HEK293T (cell line): ENCODE measurements at places on chromosomes 12 and 14.
A peak's percentile ranks its signal among the peaks of the same experiment; 100 is the strongest.

- DNase-seq, result no peak
These were observed 85.5 kb upstream of the VRK1 start for GRCh38 chr14:96711559-96712267.

GRCh38 chr14:71400871-71401321, 493.6 kb downstream of the PCNX1 start:
- DNase-seq, result peak; percentile 10

DNA sequence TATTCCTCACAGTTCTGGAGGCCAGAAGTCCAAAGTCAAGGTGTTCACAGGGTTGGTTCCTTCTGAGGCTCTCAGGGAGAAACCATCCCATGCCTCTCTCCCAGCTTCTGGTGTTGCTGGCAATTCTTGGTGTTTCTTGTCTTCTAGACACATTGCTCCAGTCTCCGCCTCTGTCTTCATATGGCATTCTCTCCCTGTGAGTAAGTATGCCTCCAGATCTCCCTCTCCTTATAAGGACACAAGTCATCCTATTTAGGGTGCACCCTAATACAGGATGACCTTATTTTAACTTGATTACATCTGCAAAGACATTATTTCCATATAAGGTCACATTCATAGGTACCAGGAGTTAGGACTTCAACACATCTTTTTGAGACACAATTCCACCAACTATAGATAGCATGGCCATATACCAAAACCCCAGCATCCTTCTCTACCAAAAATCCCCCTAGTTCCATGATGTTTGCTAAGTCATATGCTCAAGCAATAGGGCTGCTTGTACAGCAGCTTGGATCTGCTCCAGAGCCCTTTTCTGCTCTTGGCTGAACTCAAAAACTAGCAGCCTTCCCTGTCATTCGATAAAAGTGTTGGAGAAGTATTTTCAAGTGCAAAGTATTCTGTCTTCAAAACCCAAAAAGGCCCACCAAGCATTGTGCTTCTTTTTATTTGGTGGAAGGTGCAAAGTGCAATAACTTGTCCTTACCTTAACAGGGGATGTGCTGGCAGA, 79.2 kb upstream of the CMKLR1 start:
- DNase-seq, result no peak

GRCh38 chr14:74948228-74949175, 6.9 kb downstream of the PGF start:
- no peak for DNase-seq

- no peak for DNase-seq
These were observed 6.7 kb downstream of the VASH1 start for GRCh38 chr14:76767681-76768656.

DNA sequence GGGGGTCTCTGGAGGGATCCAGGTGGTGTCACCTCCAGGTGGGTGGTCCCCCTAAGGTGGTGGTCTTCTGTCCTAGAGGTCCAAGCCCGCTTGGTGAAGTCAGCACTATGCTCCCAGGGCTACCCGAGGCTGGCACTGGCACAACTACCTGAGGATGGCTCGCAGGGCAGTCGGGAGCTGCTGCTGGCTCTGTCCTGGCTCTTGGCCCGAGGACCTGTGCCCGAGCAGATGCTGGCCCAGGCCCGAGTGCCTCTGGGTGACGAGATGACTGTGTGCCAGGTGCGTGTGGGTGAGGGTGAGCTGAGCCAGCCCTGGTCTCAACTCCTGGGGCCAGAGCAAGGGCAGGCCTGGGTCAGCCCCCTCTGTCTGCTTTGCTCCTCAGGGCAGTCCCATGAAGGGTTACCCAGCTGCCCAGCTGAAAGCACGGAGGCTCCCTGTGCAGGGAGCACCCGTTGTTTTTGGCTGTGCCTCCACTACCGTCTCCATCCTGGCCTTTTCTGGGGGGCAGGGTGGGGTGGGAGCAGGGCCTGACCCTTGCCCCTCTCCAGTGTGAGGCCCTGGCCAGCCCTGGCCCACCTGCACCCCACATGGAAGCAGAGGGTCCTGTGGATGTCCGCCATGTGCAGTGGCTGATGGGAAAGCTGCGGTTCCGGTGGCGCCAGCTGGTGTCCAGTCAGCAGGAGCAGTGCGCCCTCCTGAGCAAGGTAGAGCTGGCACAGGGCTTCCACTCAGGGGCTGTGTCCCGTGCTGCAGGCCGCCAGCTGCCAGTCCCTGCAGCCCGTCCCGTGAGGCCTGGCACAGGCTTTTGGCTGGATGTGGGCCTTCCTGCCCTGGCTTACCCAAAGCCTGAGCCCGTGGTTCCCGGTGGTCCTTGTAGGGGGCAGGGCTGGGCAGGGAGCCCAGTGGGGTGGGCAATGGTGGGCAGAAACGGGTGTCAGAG, 1.3 kb downstream of the TEDC1 start:
- no peak for DNase-seq

GRCh38 chr14:106564058-106564643, 1037.8 kb downstream of the TMEM121 start:
- peak; percentile 24 for DNase-seq

- DNase-seq, result no peak
These were observed 1.2 kb downstream of the TESC start for GRCh38 chr12:117098024-117098360.

GRCh38 chr14:32606301-32606700, 277.2 kb downstream of the AKAP6 start:
- no peak for DNase-seq

DNA sequence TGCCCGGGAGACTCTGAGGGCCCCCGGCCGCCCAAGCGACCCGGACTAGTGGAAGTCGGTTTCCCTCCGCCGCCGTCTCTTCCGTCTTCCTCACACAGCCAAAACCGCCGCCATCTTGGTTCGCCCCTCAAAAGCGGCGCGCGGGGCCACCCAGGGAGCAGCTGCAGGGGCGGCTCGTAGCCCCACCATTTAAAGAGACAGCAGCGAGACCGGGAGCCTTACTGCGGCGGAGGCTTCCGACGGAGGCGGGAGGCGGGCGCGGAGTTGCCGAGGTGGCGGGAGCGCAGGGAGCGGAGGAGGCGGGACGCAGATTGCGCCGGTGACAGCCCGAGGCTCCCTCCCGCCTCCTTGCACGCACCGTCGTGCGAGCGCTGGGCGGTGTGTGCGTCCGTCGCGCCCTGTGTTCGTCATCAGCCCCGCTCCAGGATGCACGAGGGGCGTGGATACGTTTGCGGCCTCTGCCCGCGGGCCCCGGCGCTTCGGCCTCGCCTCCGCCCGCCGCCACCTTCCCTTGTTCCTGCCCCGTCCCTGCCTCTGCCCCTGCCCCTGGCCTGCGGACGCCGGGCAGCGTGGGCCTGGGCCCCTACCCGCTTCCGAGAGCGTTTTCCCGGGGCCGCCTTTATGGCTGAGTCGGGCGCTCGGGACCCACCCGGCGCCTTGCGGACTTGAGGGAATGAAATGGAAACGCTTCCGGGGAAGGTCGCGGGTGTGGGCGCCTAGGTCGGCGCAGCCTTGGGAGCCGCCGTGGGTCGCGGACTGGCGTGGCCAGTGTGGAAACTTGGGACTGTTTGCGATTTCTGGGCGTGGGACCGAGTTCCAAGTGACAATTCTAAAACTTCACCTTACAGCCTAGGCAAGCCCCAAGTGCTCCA, at the start of gene PPP4R3A:
TSS of gene PPP4R3A (minus strand) at position 140 of the 872 bp plus-strand sequence. CDS start 663 bp downstream, outside the sequence.
- peak; percentile 90 for DNase-seq

GRCh38 chr12:54217774-54218241, 29.0 kb upstream of the SMUG1 start:
- no peak for DNase-seq

DNA sequence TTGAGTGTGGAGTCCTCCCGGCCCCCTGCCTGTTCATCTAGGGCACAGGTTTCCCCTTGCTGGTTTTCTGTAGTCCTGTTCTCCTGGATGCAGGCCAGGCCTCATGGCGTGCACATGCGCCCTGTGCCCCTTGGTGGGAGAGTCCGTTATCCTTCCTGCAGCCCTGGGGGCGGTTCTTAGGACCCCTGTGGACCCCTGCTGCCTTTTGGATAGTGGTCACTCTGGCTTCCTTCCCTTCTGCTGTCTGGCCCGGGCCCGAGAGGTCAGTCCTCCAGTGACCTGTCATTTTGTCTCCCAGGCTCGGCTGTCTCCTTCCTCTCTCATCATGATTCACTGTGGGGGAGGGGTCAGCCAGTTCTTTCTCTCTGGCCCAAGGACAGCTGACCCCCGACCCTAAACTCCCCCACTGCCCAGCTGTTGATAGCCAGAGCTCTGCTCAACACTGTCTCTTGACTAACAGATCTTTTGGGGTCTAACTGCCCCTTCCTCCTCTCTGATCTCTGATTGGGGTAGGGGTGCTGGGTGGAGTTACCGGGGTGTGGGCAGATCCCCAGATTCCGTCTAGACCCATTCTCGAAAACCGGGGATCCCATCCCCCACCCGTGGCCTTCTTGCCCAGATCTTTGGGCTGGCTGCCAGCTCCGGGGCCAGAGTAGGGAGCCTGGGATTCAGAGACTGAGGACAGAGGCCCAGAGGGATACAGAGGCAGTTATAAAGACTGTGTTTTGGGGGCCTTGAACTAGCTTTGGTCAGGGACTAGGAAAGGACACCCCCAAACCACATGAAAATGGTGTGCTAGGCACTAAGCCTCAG, 7.0 kb downstream of the CCND2 start:
- no peak for DNase-seq

DNA sequence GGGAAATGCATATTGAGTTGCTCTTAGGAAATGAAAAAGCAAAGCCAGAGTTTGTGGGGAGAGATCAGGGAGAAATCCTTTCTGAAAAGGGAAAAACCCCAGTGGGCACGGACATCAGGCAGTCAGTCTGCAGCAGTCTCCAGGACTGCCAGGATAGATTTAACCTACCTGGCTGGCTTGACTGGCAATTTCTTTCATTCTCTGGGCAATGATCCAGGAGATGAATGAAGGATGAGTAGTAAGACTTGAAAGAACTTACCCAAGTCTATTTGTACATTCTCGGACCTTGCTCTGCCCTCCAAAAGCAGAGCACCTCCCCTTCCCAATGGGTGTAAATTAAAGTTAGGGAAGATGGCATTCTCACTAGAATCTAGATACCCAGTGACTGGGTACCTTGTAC, 42.9 kb downstream of the CMAS start:
- no peak for DNase-seq

GRCh38 chr14:53062856-53063255, 90.3 kb downstream of the DDHD1 start:
- no peak for DNase-seq

DNA sequence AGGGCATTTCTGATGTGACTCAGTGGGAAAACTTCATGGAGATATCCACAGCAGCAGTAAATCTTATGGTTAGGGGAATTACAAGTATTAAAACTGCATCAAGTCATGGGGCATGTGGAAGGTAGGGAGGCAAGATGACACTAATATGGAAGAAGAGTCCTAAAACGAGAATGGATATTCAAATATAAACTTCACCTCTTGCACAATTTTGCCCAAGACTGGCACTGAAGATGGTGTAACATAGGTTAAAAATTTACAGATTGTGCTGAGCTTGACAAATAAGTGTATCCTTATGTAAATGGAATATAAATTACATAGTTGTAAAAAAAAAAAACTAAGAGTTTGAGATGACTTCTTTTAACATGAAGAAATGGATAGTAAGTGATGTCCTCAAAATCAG, 12.8 kb downstream of the ETFRF1 start:
- DNase-seq, result no peak

DNA sequence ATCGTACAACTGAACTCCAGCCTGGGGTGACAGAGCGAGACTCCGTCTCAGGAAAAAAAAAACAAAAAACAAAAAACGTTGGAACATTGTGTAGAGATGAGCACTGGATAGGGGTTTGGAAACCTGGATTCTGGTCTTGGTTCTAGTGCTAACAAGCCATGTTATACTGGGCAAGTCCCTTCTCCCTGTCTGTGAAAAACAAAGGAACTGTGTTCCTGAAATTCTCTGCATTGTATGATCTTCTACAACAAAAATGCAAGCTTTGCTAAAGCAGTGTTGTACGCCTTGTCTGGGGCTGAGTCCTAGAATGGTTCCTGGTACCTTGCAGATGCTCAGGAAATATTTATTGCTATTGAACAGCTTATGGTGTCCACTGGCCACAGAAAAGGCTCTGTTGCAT, 13.4 kb downstream of the GPRC5D start:
- no peak for DNase-seq

DNA sequence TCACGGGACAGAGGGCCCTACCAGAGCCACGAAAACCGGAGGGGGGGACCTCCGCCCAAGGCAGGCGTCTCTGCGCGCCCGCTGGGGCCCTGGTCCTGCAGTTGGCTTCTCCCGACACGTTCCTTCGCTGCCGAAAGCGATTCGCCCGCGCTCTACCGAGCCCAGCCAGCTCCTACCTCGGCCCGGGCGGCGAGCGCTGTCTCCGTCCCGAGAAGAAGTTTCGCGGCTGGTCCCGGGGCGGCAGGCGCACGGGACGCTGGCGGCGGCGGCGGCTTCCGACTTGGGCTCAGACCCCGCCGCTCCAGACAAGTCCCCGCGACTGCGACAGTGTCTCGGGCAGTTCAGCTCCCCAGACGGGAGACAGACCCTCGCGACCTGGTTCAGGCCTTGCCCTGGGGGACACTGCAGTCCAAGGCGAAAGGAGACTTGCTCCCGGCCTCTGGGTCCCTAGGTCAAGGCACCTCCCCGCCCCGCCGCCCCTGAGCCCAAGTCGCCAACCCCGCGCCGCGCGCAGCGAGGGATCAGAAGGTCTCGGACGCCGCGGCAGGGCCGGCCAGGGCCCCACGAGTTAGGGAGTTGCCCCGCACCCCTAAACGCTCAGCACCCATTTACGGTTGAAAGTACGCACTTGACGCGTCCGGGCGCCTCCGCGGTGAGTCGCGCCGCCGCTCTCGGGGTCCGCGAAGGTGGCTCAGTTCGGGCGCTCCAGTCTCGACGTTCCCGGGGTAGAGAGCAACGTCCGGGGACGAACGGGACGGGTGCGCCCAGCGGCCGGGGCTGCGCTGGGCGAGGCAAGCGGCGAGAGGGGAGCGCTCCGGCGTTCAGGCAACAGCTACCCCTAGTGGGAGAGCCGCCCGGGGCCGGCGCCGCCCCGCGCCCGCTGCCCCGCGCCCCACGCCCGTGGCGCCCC, 1.4 kb upstream of the DIO3 start:
- no peak for DNase-seq

DNA sequence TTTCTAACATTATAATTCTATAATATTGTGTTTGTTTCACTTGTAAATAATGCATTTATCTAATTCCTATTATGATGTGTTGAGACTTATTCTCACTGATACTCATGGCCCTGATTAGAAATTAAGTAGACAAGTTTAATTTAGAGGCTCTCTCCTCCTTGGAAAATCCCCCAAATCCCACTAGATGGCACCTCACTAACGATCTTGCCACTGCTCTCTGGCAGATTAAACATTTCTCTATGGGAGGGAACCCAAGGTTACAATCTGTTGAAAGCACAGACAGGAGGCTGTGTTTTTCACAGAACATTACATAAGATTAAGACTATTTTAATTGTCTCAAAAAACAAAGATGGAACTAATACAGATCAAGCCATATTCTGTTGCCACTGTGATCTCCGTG, 318.7 kb downstream of the LRFN5 start:
- DNase-seq, result no peak

DNA sequence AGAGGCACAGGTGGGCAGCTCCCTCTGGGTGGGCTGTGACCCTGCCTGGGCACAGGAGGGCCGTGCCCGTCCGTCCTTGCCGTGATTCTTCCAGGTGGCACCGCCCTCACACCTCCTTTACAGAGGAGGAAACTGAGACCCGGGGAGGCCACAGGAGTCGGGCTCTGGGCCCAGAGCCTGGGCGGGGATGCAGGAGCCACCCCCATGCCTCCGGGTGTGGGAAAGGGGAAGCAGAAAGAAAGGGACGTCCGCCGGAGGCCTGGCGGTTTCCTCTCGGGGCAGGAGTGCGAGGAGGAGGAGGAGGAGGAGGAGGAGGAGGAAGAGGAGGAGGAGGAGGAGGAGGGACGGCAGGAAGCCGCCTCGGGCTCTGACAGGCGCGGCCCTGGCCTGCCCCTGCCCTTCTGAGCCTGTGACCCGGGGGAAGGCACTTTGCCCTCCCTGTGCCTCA, 23.0 kb downstream of the SH2B3 start:
- no peak for DNase-seq
